ENCODE measurements at places on chromosomes 1 and 21.

DNA sequence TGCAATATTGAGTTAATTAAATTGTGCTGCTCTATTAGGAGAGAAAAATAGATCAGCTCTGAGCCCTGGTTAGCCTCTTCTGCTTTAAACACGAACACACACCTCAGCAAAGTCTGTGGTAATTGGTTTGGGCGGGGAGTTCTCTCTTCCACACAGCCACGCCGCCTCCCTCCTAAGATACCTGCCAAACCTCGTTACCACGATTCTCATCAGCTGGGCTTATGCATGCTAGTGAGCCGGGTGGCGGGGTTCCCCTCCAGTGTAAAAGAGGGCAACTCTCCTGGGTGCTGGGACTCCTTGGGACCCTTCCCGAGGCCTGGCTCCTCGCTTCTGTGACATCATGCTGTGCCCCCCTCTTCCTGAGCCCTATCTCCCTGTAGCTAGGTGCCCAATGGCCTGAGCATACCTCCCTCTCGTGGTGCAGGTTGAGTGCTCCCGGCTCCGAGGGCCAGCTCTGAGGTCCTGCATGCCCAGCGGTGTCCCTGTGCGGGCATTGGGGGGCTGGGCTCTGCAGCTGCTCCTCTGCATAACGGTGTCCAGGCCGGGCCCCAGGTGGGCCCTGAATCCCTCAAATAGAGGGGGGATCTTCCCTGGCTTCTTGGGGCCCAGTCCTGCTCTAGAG lies 182.9 kb downstream of the PRDM16 start:
- ATAC-seq, result no peak

DNA sequence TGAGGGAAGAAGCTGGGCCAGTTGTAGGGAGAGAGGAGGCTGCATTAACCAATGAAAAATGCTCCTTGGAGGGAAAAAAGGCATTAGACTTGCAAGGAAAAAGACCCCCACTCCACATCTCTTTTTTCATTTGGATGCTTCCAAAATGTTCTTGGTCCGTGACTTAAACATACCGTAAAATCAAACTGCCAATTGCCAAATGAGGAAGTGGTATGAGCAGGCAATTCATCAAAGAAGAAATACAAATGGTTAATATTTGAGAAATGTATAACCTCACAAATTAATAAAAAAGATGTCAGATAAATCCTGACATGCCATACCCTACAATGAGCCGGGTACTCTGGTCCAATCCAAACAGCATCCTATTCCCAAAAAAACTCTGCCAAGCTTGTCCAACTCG lies 30.6 kb downstream of the KANK4 start:
- no peak for ATAC-seq

DNA sequence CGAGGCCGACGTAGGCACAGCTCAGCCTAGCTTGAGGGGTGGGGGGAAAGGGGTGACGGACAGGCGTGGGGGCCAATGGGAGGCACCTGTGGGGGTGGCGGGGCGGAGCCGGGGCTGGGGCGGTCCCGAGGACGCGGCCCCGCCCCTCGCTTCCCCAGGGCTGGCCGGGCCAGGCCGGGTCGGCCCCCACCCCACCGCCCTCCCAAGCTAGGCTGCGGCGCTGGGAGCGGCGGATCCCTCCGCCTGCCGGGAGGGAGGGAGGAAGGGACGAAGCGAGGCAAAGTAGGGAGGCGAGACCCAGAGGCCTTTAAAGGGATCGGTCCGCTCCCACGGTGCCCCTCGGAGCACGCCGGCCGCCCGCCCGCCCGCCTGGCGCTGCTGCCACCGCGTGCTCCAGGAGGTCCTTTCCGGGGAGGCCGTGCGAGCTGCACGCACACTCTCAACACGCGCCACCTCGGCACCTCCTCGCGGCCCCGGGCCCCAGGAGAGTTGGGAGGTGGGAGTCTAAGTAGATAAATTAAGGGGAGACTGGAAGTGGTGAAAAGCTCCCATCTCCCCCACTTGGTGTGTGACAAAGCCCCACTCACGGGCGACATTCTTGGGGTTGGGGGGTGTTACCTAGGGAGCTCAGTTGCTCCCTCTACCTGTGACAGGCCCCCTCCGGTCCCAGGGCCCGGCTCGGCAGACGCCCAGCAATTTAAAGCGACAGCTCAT lies 375 bp upstream of the MEF2D start:
- ATAC-seq, result peak; percentile 71

- ATAC-seq, result no peak
These were observed 104.3 kb downstream of the HHIPL2 start for GRCh38 chr1:222443566-222443965.

DNA sequence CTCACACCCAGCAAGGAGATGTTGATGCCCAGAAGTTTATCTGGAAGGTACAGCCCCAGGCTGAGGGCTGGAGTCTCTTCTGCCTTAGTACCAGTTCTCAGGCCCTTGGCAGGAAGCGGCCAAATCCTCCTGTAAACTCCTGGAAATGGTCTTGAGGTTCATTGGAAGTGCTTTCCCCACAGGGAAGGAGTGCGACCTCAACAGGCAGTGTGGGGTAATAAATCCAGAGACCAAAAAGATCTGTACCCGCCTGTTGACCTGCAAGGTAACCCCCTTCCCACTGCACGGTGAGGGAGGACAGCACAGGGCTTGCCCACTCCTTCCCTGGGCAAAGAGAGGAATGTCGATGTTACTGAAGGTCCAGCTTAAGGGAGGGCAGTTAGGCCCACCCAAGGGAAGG lies 4.5 kb downstream of the ATXN7L2 start:
- no peak for ATAC-seq

DNA sequence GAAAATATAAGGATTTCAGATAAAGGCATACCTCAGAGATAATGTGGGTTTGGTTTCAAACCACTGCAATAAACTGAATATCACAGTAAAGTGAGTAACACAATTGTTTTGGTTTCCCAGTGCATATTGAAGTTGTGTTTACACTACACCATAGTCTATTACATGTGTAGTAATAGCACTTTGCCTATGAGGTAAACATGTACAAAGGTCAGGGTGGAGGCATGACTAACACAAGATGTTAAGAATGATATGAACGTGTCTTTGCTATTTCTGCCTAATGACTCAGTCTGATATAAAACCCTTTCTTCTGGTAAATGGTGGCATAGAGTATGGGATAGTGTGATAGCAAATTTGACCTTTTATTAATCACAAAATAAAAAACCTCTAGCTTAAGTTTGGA lies 621.5 kb upstream of the ADGRL2 start:
- peak; percentile 66 for ATAC-seq

GRCh38 chr1:235650341-235651169 lies 971 bp upstream of the GNG4 start:
- ATAC-seq, result peak; percentile 22

- no peak for ATAC-seq
These were observed 14.7 kb downstream of the CSF1 start for GRCh38 chr1:109925159-109925990.

GRCh38 chr1:82567348-82567747 lies 766.6 kb downstream of the ADGRL2 start:
- ATAC-seq, result no peak

DNA sequence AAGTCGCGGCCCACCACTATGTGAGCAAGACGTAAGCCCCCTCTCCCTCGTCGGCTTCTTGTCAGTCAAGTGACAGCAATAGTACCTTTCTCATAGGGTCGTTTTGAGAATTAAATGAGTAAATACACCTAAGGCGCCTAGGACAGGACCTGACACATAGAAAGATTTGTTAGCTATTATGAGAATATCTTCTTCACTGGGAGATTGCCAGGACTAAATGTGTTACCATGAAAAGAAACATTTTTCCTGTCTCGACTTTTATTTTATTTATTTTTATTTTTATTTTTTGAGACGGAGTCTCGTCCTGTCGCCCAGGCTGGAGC lies 798 bp downstream of the PMF1 start:
- no peak for ATAC-seq

- no peak for ATAC-seq
These were observed 349.6 kb downstream of the DISC1 start for GRCh38 chr1:231976231-231976630.

GRCh38 chr1:6171548-6172124 lies 8.5 kb downstream of the CHD5 start:
- peak; percentile 74 for ATAC-seq

- ATAC-seq, result no peak
These were observed 11.2 kb downstream of the SFT2D2 start for GRCh38 chr1:168236836-168237611.
